ENCODE measurements at places on chromosomes 16 and 17.

DNA sequence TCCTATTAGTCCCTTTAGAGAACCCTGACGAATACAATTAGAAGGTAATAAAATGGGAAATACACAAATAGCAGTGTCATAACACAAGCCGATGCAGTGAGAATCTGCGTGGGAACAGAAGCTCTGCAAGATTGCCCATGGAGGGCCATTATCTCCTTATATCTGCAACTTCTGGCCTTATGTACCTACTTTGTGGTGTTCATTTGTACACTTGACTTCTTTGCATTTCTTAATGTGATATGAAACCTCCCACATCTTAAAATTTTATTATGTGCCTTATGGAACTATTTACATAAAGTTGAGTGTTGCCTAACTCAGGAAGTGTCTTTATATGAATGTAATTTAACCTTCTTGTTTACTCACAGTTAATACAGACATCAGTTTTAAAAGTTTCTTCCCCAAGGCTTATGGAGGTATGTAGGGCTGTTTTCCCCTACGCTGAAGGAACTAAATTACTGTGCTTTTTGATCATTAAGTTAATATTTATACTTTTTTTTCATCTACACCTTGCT lies 10.1 kb upstream of the TANC2 start:
- no peak for DNase-seq

GRCh38 chr17:8294814-8295316 lies 335 bp downstream of the SLC25A35 start:
- DNase-seq = no peak

- no peak for DNase-seq
Measured at GRCh38 chr16:84948851-84949610, 62.3 kb downstream of the ZDHHC7 start.

DNA sequence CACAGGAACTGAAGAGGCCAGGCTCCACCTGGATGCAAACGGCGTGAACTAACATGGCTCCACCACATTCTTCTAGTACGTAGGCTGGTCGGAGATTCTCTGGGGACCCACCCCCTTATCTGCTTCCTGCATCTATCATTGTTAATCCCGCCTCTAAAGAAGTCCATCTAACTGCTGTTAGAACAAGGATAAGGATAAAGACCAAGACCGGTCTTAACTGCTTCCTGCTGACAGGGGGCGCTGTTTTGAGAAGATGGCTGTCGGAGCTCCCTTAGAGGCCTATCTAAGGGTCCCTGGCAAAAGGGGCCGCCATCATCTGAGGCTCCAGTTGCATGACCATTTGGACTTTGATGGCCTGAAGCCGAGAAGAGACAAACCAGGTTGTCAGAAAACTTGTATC lies 25.8 kb upstream of the TNFSF12 start:
- peak; percentile 55 for DNase-seq

- DNase-seq = no peak
Measured at GRCh38 chr17:81863123-81863675, 2.9 kb upstream of the P4HB start.

- no peak for DNase-seq
Measured at GRCh38 chr16:69924777-69925191, 26.4 kb upstream of the CLEC18A start.

DNA sequence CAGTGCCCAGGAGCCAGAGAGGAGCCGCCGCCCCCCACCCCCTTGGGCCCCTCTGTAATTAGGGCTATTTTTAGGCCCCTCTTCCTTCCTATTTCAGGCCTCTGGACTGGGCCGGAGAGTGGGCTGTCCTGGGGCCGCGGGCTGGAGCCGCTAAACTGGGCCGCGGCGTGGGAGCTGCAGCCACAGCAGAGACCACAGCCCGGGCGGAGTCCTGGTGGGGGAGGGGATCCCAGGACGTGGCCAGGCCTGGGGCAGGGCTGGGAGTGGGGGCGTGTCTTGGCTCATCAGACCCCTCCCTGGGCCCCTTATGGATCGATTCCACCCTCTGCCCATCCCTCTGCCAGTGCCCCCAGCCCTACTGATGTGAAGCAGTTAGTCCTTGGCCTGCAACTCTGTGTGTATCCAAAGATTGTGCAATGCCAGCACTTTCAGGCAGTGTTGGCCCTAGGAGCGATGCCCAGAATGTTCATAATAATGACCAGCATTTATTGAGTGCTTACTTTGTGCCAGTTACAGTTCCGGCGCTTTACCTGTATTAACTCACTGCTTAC lies 15.0 kb upstream of the TAC4 start:
- no peak for DNase-seq

- DNase-seq = no peak
Measured at GRCh38 chr17:3547628-3548027, 10.0 kb downstream of the TRPV3 start.

GRCh38 chr17:5588584-5588983 lies 4.3 kb upstream of the NLRP1 start:
- DNase-seq = no peak

DNA sequence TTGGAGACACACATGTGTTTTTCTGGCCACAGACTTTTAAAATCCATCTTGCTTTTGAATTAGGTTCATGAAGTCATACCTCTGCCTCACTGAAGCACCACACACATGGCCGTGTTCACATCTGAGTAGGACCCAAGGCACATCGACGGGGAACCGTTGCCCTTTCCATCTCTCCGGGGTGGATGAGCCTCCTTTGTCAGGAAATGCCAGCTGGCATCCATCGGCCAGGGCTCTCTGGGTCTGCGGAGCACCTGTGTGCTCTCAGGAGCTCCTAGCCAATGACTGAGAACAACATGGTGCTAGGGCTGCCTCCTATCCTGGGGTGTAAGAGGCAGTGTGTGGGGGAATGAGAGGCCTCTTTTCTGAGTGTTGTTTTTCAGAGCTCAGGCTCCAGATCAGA lies 24.5 kb upstream of the NKD1 start:
- no peak for DNase-seq

GRCh38 chr16:3180445-3180878 lies 7.5 kb upstream of the OR1F1 start:
- no peak for DNase-seq

GRCh38 chr17:67585077-67585602 lies 132.6 kb upstream of the NOL11 start:
- DNase-seq = no peak

GRCh38 chr17:15886804-15887203 lies 58.1 kb upstream of the ADORA2B start:
- DNase-seq = peak; percentile 36

- no peak for DNase-seq
Measured at GRCh38 chr17:60277258-60277657, 114.7 kb downstream of the USP32 start.

DNA sequence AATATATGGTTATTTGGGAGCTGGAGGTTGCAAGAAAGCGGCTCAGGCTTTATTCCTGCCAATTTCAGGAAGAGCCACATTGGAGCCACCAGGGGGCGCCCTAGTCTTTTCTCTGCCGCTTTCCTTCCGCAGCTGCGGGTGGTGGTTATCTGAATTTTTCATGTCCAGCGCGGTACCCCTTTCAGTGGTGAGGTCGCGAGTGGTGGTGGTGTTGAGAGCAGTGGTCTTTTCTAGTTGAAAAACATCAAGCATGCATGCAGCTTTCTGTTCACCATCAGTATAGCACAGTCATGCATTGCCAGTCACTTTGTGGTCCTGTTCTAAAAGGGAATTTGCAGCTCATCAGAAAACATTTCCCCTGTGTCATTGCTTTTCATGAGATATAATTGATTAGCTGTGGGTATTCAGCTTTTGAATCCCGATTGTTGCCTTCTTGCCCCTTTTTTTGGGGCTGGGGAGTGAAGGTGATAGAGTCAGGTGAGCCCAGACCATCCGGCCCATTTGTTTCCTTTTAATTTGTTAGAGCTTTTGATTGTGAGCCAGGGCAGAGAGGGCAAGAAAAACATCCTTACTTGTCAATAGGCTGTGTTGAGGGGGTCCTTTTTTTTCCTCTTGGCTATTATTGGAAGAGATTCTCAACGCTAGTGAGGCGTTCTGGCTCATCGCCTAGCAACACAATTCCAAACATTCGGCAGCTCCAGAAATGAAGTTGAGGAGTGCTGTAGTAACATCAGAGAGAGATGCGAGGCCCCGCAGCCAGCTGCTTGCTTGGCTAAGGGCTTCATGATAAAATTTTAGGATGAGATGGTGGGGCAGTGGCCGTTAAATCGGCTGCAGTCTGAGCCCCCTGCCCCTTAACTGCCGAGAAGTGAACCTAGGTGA lies 119.0 kb downstream of the SNX29 start:
- DNase-seq = peak; percentile 56

- no peak for DNase-seq
Measured at GRCh38 chr16:26668026-26668425, 398.7 kb upstream of the C16orf82 start.

- peak; percentile 60 for DNase-seq
Measured at GRCh38 chr17:73710095-73710592, 65.9 kb upstream of the SDK2 start.

- peak; percentile 70 for DNase-seq
Measured at GRCh38 chr16:88785106-88785924, at the start of gene PIEZO1. Gene PIEZO1 (minus strand): TSS chr16:88785220. CDS start chr16:88784964, 256 bp downstream.

- DNase-seq = peak; percentile 90
Measured at GRCh38 chr17:35022536-35023063, 40.9 kb downstream of the RFFL start.

DNA sequence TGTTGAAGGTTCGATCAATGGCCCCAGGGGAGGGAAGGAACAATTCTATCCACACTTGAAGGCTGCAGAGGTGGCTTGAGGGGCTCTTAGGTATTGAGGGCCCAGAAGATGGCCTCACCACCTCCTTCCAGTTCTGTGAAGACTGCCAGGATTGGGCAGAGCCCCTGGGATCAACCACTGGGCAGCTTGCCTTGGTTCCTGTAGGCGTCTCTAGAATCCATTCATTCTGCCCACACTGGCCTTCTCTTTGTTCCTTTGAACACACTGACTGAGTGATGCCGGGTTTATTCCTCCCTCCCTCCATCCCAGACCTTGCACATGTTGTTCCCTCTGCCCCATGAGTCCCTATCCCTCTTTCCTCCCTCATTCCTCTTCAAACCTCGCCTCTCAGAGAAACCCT lies 50.5 kb downstream of the SYT17 start:
- no peak for DNase-seq

DNA sequence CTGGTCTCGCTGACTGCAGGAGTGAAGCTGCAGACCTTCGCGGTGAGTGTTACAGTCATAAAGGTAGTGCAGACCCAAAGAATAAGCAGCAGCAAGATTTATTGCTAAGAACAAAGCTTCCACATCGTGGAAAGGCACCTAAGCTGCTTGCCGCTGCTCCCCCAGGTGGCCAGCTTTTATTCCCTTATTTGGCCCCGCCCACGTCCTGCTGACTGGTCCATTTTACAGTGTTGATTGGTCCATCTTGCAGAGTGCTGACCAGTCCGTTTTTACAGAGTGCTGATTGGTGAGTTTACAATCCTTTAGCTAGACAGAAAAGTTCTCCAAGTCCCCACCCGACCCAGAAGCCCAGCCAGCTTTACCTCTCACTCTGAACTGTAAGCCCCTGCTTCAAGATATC lies 227.8 kb downstream of the ABCC12 start:
- no peak for DNase-seq

DNA sequence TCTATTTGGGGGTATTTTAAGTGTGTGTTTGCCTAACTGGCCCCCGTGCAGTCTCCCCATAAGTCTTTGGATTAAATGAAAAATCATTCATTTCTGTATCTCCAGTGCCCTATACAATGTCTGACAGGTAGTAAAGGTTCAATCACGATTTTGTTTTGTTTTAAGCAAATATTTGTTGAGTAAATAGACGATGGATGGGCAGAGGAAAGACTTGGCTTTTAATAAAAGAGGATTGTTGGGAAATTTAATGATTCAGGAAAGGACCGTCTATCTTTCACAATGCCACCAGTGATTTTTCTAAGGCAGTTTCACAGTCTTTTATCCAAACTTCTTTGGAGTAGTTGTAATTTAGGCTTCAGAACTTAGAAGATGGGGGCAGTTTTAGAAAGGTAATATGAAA lies 636.6 kb upstream of the GOT2 start:
- DNase-seq = no peak

DNA sequence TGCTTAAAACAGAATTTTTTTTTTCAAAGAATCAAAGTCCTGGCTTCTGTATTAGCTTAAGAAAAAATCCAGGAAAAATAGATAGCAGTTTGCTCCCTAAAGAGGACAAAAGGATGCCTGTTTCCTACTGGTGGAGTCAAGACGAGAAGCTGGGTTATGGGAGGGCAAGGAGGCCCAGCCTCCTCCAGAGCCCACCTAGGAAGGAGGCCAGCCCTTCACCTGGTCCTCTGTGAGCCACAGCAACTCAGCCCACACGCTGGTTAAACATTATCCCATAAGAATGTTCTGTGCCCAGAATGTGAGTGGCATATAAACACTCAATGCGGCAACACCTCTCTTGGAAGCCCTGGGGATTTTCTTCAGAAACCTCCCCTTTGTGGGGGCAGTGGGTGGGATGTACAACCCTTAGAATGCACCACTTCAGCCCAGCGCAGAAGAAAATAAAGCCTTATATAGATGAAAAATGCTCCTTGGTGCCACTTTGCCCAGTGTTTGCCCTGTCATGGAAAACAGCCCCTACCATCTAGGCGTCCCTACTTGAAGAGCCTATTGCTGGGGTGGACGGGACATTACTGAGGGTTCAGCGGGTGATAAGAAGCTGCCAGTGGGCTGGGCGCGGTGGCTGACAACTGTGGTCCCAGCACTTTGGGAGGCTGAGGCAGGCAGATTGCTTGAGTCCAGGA lies 48.0 kb downstream of the TEKT5 start:
- no peak for DNase-seq

DNA sequence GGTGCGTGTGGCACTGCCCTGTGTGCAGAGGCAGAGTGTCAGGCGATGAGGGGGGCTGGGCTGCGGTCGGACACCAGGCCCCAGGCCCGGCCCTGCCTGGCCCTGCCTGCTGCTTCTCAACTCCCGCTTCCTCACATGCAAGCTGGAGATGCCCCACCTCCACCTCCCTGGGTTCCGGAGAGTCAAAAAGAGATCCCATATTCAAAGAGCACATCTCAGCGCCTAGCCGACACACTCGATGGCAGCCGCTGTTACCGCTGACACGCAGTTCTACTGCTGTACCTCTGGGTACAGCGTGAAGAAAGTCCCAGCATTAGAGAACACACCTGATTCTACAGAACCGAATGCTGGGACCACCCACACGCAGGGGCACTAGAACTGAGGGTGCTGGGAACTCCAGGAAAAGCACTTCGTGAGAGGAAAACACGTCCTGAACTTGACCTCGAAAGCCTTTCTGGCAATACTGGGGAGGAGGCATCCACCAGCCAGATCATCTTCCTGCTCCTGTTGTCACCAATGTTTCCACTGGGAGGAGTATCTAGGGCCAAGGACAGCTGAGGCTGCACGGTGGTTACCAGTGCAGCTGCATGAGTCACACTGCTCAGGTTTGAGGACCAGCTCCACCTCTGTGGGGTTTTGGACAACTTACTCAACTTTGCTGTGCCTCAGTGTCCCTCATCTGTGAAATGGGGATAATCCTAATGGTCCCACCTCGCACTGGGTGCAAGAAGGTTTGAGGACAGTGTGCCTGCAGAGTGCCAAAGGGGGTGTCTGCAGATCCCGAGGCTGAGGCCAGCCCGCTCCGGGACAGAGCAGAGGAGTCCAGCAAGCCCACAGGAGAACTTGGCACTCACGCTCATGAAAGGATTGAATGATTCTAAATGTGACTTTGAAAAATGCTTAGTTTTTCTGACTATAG lies 100.4 kb upstream of the DNAH17 start:
- no peak for DNase-seq

GRCh38 chr16:31135535-31136286 lies at the start of gene PRSS8:
Gene PRSS8 (minus strand): TSS chr16:31135727. CDS start chr16:31135498, 229 bp downstream.
- no peak for DNase-seq

GRCh38 chr17:76940738-76941350 lies 72.6 kb downstream of the MGAT5B start:
- no peak for DNase-seq
